ENCODE measurements at places on chromosomes 13 and 19. TPM values are rescaled to one million over a fixed set of nuclear protein-coding genes. Genes with fewer than 3 reads are reported as not detected.

ZNF439 gene
- total RNA-seq, result 8.1 TPM

NXNL1 gene
- not detected for total RNA-seq

GRCh38 chr19:27654266-27654990 lies 1558.5 kb downstream of the UQCRFS1 start:
- no peak for DNase-seq

DOCK6 gene
- 23.2 TPM for total RNA-seq

DNA sequence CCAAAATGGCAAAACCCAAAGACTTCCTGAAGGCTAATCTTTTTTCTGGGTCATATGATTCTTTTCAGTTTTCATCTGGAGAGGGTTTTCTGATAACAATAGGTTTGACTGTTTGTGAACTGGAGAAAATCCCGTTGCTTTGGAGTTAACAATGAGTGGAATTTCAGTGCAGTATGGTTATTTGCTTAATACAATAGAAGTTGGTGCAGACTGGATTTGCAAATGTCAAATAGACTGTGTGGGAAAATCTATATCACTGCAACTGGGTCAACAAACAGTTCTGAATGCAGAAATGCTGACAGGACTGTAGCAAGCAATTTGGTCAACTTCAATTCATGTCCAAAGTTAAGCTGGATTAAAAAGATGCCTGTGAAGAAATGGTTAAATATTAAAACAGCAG lies 267.5 kb upstream of the ARGLU1 start:
- no peak for DNase-seq

DNA sequence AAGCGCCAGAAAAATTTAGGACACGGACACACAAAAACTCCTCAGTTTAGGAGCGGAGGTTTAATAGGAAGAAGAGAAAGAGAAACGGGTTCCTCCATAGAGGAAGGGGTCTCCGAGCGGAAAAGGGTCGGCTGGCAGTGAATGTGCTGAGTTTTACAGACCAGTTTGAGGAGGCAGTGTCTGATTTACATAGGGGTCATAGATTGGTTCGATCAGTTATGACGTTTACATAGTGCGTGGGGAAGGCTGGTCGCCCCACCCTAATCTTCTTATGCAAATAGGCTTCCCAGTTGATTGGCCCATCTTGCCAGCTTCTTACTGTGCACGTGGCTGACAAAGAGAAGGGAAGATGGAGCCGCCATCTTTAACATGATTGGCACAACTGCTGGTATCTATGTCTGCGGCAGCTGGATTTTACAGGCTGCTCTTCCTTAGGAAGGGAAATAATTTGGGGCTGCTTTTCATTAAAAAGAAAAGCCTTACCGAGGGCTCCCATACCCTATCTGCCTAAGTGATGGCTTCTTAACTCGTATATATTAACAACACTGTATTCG lies 1.2 kb upstream of the ZNF225 start:
- peak; percentile 73 for DNase-seq

EFNB2 gene
- 33.1 TPM for total RNA-seq

GRCh38 chr19:35388277-35389054 lies 17.6 kb downstream of the GPR42 start:
- no peak for DNase-seq

- DNase-seq, result no peak
Measured at GRCh38 chr13:100532090-100532766, 56.4 kb downstream of the GGACT start.

- DNase-seq, result peak; percentile 75
Measured at GRCh38 chr19:50046649-50047503, 21.1 kb downstream of the ZNF473 start.

GRCh38 chr19:53157626-53158025 lies 1.2 kb downstream of the ZNF347 start:
- DNase-seq, result peak; percentile 45

GRCh38 chr13:45512098-45512496 lies 47.4 kb downstream of the COG3 start:
- DNase-seq, result no peak

CD177 gene
- total RNA-seq, result 3.3 TPM

C5AR1 gene
- total RNA-seq, result 1.2 TPM

MAST1 gene
- 0.92 TPM for total RNA-seq

GRCh38 chr19:29277102-29277501 lies 64.2 kb upstream of the UQCRFS1 start:
- peak; percentile 13 for DNase-seq

DNA sequence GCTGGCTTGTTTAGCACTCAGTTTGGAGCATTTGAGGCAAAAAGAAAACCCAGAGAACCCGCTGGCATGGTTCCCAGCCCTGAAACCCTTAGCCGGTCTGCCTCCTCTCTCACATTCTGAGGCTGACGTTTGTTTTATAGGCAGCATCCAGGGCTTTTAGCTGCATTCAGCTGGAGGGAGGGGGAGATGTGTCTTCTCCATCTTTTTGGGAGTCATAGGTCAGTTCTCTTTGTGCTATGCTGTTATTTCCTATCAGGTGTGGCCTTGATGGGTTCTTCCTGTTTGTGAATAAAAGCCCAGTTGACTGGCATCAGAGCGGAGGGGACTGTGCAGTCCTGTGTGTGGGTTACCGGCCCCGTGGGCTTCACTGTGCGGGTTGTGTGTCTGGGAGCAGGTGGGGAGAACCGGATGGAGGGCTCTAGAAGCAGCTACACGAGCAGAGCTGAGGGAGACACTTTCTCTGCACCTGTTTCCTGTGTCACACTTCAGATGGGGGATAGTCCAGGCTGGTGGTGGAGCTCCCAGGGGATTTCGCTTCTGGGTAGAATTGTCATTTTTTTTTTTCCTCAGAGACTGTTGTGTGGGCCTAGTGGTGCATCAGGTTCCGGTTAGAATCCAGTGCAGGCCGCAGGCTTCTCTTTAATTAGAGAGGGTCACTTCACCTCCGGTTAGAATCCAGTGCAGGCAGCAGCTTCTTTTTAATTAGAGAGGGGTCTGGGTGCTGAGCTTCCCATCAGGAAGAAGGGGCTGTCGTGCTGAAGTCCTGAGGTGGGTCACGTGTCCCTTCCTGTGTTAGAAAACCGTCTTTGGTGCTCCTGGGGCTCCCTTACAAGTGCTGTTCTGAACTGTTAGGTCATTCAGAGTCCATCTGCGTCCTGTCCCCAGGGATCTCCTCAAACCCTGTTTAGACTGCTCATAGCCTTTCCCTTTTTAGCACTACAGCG lies 69.6 kb downstream of the ARHGEF7 start:
- DNase-seq, result peak; percentile 67

- no peak for DNase-seq
Measured at GRCh38 chr19:10557603-10558197, 8.1 kb downstream of the KRI1 start.

DNA sequence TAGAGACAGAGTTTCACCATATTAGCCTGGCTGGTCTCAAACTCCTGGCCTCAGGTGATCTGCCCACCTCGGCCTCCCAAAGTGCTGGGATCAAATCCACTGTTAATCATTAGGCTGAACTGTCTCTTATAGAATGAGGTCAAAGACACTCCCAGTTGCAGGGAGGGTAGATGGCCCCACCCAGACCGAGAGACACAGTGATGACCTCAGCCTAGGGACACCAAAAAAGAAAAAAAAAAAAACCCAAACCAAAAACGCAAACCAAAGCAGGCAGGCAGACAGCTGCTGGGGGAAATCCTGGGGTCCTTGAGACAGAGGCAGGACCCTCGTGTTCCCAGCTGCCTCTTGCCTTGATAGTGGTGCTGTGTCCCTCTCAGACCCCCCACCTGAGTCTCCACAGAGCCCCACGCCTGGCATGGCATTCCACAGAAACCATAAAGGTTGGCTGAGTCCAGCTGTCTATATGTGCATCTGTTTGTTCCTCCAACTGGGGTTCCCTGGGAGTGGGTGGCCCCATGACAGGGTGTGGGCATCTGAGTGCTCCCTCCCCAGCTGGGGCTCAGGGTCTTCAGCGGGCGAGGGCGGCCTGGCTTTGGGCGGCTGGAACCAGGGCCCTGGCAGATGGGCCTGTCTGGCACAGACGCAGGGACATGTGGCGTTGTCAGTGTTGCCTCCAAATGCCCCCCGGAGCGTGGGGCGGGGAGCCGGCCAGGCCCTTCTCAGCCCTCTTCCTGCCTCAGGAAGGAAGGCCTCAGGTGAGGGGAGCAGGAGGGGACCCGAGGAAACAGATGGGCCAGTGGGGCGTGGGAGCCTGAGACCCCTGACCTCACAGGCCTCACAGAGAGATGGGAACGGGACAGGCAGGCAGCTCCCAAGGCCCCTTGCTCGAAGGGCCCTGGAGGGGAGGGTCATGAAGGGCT lies 5.2 kb downstream of the DAND5 start:
- peak; percentile 67 for DNase-seq

DNA sequence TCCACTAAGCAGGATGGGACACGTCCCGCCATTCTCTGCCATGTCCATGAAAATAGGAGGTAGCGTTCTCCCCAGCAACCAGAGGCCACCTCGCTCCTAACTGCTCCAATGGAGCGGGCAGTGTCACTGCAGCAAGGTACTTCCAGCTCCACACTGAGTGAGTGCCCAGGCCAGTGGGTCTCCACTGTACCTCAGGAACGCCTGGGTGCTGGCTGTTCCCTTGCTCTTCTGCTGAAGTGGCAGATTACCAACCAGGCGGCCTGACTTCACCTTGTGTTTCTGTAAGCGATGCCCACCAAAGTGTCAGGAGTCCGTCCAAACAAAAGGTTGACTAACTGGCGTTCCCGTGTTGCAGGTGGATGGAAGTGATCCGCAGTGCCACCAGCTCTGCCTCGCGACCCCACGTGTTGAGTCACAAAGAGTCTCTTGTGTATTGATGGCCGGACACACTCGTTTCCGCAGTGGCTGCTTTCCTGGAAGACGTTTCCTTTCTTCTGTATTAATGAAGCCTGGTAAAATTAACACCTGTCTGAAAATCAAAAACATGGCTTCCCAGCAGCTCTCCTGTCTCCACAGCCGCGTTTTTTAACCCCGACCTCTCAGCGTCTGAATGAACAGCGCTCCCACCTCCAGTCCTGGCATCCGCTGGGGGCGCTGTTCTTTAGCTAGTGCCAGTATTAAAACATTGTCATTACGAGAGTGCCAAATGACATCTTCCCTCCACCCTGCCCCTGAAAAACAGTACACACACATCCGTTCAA lies 128.8 kb downstream of the STK24 start:
- peak; percentile 73 for DNase-seq

DNA sequence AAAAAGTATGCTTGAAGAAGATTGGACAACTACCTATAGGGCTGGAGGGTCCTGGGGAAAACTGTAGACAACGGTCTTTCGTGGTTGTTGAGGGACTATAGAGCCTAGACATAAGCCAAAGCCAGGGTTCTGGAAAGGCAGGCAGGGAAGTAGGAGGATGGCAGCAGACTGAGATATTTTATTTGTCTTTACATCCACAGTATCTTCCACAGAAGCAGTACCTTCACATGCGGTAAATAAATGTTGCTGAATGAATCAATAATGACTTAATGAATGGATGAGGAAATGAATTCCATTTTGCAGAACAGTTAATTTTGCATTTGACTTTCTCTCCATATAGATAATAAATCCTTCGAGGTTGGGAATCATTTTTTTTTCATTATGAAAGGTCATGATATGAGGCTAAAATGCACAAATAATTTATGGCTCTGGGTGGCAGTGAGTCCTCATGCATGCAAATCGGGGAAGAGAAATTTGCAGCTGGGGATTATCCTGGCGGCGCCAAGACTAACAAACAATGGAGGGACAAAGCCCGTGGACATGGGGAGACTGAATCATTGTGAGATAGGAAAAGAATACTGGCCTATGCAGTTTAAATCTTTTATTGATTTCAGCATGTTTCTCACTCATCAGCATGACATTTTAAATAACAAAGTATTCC lies 102.0 kb downstream of the ERCC5 start:
- DNase-seq, result peak; percentile 64

PCCA gene
- 59.7 TPM for total RNA-seq

ZNF729 gene
- total RNA-seq, result 0.10 TPM

- no peak for DNase-seq
Measured at GRCh38 chr19:40932008-40932959, 50.3 kb upstream of the CYP2A7 start.

DNA sequence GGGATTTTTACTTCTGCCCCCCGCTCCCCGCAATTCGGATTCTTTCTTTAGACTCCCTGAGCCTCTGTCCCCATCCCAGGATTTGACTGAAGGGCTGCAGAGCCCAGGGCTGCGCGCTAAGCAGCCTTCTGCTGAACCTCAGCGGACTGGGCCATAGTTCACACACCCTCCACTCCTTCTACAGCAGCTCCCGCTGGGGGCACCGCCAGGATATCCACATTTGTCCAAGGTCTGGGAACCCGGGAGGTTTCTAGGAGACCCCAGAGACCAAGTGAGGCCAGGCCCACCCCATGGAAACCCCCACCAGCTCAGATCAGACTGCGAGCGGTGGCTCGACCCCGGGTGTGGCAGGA lies 463.3 kb downstream of the ITGBL1 start:
- DNase-seq, result no peak

TYROBP gene
- 3.6 TPM for total RNA-seq

- DNase-seq, result no peak
Measured at GRCh38 chr13:51326777-51327176, 12.7 kb upstream of the SERPINE3 start.

DNA sequence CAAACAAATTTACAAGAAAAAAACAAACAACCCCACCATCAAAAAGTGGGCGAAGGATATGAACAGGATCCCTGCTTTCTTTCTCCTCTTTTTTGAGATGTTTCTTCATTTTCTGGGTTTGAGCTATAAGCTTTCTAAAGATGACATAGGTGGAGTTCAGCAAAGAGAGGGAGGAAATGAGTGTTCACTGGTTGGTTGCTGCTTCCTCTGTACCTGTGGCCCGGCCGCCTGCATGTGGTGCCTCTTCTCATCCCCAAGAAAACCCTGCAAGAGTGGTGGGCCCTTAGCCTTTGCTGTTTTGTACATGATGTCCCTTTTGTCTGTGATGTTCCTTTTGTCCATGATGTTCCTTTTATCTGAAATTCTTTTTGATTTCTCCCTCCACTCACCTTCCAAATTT lies 178.4 kb upstream of the SERP2 start:
- no peak for DNase-seq

DNA sequence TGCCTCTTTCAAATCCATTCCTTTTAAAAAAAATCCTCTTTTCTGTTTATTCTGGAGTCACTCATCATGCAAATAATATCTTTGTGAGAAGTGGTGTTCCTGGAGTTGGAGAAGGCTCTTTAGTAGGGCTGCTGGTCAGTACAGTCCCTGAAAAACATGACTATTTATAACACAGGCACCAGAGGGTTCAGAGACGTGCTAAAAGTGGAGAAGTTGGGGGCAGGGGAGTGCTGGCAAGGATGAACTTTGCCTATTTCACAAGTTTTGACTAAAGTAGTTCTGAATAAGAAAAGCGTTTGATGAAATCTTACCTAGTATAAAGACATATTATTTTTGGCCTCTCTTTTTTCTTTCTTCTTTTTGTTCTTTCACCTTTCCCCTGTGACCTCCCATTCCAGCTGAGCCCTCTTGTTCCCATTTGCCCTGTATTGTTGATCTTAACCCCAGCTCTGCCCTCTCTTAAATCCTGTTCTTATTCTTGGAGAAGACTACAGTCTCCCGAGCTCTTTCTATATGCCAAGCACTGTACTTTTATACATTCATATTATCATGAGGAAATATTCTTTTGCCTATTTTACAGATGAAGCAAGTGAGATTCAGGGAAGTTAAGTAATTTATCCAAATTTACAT lies 129.1 kb downstream of the TM9SF2 start:
- DNase-seq, result no peak

- DNase-seq, result peak; percentile 71
Measured at GRCh38 chr13:23506071-23506806, 64.0 kb upstream of the TNFRSF19 start.
